NAMALWA (cell line): ENCODE measurements at places on chromosomes 2 and 18.

- no peak for DNase-seq
Observed at GRCh38 chr18:68053290-68053689, 536.8 kb upstream of the DSEL start.

DNA sequence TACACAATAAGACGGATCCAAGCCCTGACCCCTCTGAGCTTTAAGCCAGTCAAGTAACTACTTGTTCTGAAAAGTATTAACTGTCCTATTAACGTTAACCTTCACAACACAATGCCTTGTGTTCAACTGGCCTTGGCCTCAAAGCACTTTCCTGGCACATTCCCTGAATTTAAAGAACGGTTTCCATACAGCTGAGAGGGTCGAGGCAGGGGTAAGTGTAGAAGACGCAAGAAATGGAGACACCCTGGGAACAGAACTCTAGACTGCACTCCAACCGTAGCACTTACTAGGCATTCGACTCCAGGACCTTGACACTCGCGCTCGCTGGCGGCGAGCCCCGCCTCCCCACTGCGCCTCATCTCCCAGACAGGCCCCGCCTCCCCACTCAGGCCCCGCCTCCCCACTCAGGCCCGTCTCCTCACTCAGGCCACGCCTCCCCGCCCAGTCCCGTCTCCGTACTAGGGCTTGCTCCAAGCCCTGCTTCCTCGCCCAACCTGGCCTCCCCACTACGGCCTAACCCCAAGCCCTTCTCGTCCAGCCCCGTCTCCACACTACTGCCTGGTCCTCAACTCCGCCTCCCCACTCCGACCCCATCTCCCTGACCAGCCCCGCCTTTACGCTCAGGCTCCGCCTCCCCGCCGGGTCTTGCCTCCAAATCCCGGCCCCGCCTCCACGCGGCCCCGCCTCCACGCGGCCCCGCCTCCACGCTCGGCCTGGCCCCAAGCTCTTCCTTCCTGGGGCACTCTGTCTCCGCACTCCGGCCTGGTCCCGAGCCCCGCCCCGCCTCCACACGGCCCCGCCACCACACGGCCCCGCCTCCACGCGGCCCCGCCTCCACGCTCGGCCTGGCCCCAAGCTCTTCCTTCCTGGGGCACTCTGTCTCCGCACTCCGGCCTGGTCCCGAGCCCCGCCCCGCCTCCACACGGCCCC lies 887 bp upstream of the TMEM87B start:
- peak; percentile 94 for DNase-seq

- no peak for DNase-seq
Observed at GRCh38 chr2:176729706-176730569, 460.7 kb downstream of the MTX2 start.

DNA sequence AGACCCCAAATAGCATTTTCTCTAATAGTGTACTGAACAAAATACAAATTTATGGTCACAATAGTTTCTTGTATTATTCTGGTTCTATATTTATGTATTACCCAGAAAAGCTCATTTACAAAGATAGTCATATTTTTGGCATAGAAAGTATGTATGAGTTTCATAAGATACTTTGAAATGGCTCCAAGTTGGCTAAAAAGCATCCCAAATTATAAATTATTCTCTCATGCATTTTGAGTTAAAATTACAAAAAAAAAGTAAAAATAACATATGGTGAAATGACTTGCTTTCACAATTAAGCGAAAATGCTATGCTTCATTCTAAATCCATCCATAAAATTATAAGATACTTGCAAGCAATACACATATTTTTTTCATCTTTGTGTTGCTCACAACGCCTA lies 530.7 kb downstream of the ZNF804A start:
- DNase-seq: no peak

DNA sequence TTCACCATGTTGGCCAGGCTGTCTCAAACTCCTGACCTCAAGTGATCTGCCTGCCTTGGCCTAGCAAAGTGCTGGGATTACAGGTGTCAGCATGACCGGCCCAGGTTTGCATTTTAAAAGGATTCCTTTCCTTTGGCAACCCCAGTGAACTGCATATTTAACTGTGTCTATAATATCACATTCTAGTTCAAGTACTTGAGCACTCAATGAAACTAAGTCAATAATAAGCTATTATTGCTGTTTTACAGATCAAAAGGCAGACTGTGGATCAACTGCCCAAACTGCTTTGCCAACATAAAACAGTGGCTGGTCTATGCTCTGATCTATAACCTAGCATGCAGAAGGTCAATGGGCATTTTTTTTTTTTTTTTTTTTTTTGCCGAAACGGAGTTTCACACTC lies 144.5 kb downstream of the USP34 start:
- DNase-seq: no peak

- DNase-seq: no peak
Observed at GRCh38 chr2:17272652-17273525, 245.4 kb downstream of the RAD51AP2 start.

GRCh38 chr2:25230948-25231311 lies 62.5 kb upstream of the POMC start:
- DNase-seq: no peak

- no peak for DNase-seq
Observed at GRCh38 chr2:10775831-10776230, 36.8 kb downstream of the PDIA6 start.

- no peak for DNase-seq
Observed at GRCh38 chr2:132670496-132671150, 618 bp upstream of the LYPD1 start.
